T-cell (primary cell): ENCODE measurements at places on chromosomes 3 and 15. TPM values are rescaled to one million over a fixed set of nuclear protein-coding genes. Genes with fewer than 3 reads are reported as not detected.

MYZAP gene
- 1.2 TPM for total RNA-seq

SST gene
- not detected for total RNA-seq

SPINK8 gene
- not detected for total RNA-seq

OCA2 gene
- total RNA-seq, result not detected

ADAMTSL3 gene
- total RNA-seq, result 0.09 TPM

CASR gene
- 0.21 TPM for total RNA-seq

ACTL6A gene
- 62.7 TPM for total RNA-seq

RSL24D1 gene
- 133 TPM for total RNA-seq

DNA sequence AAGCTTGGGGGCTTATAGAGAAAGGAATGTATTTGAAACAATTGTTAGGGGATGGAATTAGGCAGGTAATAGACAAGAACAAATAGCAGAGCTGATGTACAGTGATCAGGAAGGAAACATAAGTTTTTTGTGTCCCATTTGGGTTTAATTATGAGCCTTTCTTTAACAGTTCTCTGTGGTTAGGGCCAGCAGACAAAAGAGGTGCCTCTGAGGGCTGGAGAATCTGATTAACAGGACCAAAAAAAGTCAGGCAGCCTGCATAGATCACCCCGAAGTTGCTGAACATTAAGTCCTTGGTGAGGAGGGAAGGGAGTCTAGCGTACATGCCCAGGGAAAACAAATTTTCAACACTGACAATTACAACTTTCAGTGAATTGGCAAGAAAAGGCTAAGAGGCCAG is 88.6 kb upstream of the SPRED1 start:
- H3K36me3 ChIP-seq, result no peaks in the 10 kb centered on the region
- no peak overlapping the region for H3K27ac ChIP-seq
- H3K27me3 ChIP-seq, result no peaks in the 10 kb centered on the region
- no peak overlapping the region for H3K4me3 ChIP-seq
- H3K4me1 ChIP-seq, result no peaks in the 10 kb centered on the region

- no peak overlapping the region for H3K4me3 ChIP-seq
- no peak for DNase-seq
- H3K4me1 ChIP-seq, result no peaks in the 10 kb centered on the region
- H3K27ac ChIP-seq, result no peak overlapping the region
- no peaks in the 10 kb centered on the region for H3K27me3 ChIP-seq
- no peaks in the 10 kb centered on the region for H3K36me3 ChIP-seq
Measured at GRCh38 chr3:188760408-188760807, 411.4 kb upstream of the TPRG1 start.

DNA sequence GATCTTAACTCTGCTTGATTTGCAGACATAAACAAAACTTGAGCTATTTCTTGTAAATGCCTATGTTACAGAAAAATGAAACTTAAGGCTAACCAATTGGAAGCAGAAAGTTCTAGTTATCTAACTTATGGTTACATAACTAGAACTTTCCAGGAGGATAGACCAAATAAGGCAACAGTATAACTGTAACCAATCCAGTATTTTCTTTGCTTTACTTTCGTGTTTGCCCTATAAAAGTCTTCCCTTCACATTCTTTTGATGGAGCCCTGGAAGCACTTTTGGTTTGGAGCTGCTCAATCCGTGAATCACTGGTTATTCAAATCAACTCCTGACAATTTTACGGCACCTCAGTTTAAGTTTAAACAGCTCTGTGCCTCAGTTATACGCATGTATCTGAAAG is 164.6 kb downstream of the SUCLG2 start:
- no peaks in the 10 kb centered on the region for H3K4me1 ChIP-seq
- no peak overlapping the region for H3K27ac ChIP-seq
- H3K4me3 ChIP-seq, result no peak overlapping the region
- DNase-seq, result no peak

DNA sequence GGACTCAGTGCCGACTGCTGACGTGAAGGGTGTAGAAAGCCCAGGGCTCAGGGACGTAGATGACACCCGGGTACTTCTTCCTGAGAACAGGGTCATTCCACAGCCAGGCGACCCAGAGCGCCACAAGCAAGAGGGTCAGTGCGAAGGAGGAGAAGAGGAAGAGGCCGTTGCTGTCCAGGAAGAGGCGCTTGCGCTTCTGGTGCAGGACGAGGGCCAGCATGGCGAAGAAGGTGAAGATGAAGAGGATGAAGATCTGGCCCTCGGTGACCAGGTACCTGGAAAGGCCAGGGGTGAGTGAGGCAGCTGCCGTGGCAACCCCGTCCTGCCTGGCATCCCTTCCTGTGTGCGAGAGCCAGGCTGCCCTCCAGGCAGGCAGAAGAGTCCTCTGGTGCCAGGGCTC is 3.0 kb upstream of the CALML4 start:
- H3K27ac ChIP-seq, result no peak overlapping the region
- H3K36me3 ChIP-seq, result no peaks in the 10 kb centered on the region
- DNase-seq, result no peak
- H3K27me3 ChIP-seq, result no peaks in the 10 kb centered on the region
- H3K4me1 ChIP-seq, result peaks cover 35% of the 10 kb centered on the region
- no peak overlapping the region for H3K4me3 ChIP-seq

DNA sequence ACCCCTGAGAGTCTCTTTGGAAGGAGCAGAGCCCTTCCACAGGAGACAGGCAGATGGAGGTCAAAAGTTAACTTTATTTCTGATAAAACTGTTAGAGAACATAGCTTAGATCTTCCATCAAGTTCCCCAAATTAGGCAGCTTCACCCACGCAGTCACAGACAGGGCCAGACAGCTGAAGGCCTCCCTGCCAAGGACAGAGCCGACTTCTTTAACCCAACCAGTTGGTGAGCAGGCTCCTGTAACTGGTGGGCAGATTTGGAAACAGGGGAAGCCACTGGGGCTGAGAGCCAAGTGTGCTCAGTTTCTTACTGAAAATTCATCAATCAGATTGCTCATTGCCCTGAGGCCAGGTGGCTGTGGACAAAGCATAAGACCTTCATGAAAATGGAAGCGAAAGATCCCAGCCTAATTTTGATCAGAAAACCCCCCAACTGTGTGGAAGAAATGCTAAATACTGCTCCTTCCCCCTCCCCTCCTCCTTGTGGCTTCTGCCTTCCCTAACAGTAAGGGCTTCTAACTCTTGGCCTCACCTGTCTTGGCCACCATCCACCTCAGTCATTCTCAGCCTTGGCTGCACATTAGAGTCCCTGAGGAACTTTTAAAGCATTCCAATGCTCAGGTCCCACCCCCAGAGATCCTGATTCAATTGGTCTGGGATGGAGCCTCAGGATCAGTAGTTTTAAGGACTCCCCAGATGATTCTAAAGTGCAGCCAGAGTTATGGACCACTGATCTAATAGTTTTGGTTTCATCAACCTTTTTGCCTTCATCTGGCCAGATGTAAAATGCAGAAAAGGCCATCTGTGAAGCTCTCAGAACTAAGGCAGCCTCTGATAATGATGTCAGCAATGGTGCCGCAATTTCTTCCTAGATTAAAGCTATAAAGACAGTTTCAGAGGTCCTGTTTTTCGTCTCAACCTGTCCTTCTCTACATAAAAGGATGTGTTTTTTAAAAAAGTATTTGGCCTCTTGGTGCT is 11.5 kb downstream of the CLRN1 start:
- no peak for DNase-seq
- no peaks in the 10 kb centered on the region for H3K27me3 ChIP-seq
- no peaks in the 10 kb centered on the region for H3K4me1 ChIP-seq

GRCh38 chr3:175346573-175347356 is 487.6 kb downstream of the NAALADL2 start:
- no peak overlapping the region for H3K27ac ChIP-seq
- no peak for DNase-seq
- H3K4me3 ChIP-seq, result no peak overlapping the region
- no peaks in the 10 kb centered on the region for H3K36me3 ChIP-seq
- H3K27me3 ChIP-seq, result no peaks in the 10 kb centered on the region

- H3K4me3 ChIP-seq, result no peak overlapping the region
- H3K27me3 ChIP-seq, result no peaks in the 10 kb centered on the region
- H3K27ac ChIP-seq, result no peak overlapping the region
- DNase-seq, result no peak
- no peaks in the 10 kb centered on the region for H3K4me1 ChIP-seq
- H3K36me3 ChIP-seq, result no peaks in the 10 kb centered on the region
Measured at GRCh38 chr3:159356606-159357005, 554.8 kb downstream of the MFSD1 start.

GRCh38 chr3:58104151-58104550 is 95.9 kb downstream of the FLNB start:
- H3K27ac ChIP-seq, result no peak overlapping the region
- H3K4me1 ChIP-seq, result no peaks in the 10 kb centered on the region
- no peaks in the 10 kb centered on the region for H3K27me3 ChIP-seq
- peak overlapping the region; percentile 8 for H3K4me3 ChIP-seq

GRCh38 chr15:100980410-100981046 is 61.4 kb downstream of the LRRK1 start:
- no peaks in the 10 kb centered on the region for H3K36me3 ChIP-seq
- no peaks in the 10 kb centered on the region for H3K4me1 ChIP-seq
- H3K27ac ChIP-seq, result no peak overlapping the region
- no peak overlapping the region for H3K4me3 ChIP-seq
- H3K27me3 ChIP-seq, result peaks cover 2% of the 10 kb centered on the region

DNA sequence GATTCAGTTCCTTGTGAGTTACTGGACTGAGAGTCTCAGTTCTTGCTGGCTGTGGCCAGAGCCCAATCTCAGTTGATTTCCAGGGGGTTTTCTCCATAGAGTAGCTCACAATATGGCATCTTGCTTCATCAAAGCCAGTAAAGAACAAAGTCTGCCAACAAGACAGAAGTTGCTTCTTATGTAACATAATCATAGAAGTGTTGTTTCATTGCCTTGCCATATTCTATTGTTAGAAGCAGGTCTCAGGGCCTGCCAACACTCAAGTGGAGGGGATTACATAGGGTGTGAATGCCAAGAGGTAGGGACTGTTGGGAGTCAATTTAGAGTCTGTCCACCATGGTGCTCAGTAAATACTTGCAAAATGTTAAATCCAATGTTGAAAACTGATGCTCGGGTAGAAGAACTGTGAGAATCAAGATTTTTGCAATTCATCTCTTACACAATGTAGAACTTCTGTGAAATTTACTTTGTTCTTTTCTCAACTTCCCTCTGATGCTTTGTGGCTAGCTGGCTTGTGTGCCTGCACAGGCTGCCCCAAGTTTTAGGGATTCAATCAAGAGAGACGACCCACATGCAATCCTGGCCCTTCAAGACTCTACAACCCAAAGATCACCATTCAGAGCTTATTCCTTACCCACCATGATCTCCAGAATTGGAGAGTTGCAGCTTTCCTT is 13.3 kb upstream of the PXYLP1 start:
- H3K27me3 ChIP-seq, result no peaks in the 10 kb centered on the region
- no peak overlapping the region for H3K27ac ChIP-seq
- H3K4me1 ChIP-seq, result no peaks in the 10 kb centered on the region
- H3K4me3 ChIP-seq, result no peak overlapping the region
- no peak for DNase-seq

DNA sequence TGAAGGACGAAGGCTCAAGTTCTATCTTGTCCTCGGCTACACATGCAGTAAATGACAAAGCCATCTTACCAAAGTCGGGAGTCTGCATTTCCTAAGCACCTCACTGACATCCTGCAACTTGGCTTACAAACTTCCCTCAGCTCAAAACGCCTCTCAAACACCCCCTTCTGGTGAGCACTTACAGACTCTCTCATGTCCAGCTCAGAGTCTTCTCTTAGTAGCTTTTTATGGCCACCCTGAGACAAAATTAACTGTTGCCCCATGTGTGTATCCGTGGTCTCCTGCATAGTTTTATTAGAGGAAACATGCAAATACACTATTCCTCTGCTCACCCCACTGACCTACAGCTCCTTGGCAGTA is 819.7 kb downstream of the FHIT start:
- H3K4me3 ChIP-seq, result no peak overlapping the region
- no peaks in the 10 kb centered on the region for H3K27me3 ChIP-seq
- H3K4me1 ChIP-seq, result peaks cover 24% of the 10 kb centered on the region
- DNase-seq, result no peak
- no peak overlapping the region for H3K27ac ChIP-seq
- no peaks in the 10 kb centered on the region for H3K36me3 ChIP-seq

- no peak overlapping the region for H3K4me3 ChIP-seq
- no peak overlapping the region for H3K27ac ChIP-seq
- no peaks in the 10 kb centered on the region for H3K4me1 ChIP-seq
- no peaks in the 10 kb centered on the region for H3K27me3 ChIP-seq
- DNase-seq, result no peak
Measured at GRCh38 chr15:58529041-58529440, 97.2 kb downstream of the LIPC start.

DNA sequence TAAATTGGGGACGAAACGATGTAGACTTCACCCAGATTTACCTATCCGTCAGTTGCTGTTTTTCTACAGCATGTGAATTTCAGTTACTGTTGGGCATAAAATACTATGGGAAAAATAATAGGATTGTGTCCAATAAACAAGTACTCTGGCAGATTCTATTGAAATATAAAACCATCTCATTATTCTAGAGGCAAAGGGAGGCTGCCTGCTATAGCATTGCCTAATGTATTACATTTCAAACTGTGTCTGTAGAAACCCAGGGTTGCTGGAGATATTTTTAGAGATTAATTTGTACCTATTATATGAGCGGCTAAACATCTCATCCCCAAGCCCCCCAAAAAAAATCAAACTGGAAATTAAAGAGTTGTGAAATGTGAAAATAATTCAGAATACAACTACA is 159.6 kb upstream of the IL12A start:
- no peaks in the 10 kb centered on the region for H3K4me1 ChIP-seq
- no peaks in the 10 kb centered on the region for H3K27me3 ChIP-seq
- no peak overlapping the region for H3K27ac ChIP-seq

GRCh38 chr3:106036696-106037095 is 167.9 kb upstream of the CBLB start:
- DNase-seq, result no peak
- H3K4me1 ChIP-seq, result no peaks in the 10 kb centered on the region
- H3K27me3 ChIP-seq, result no peaks in the 10 kb centered on the region
- no peak overlapping the region for H3K4me3 ChIP-seq
- no peaks in the 10 kb centered on the region for H3K36me3 ChIP-seq
- H3K27ac ChIP-seq, result no peak overlapping the region

GRCh38 chr3:112136959-112137693 is 4.1 kb upstream of the GCSAM start:
- peaks cover 40% of the 10 kb centered on the region for H3K4me1 ChIP-seq
- H3K36me3 ChIP-seq, result no peaks in the 10 kb centered on the region

GRCh38 chr3:50644561-50644960 is 27.6 kb downstream of the MAPKAPK3 start:
- DNase-seq, result no peak
- H3K4me1 ChIP-seq, result no peaks in the 10 kb centered on the region
- H3K27ac ChIP-seq, result no peak overlapping the region
- H3K4me3 ChIP-seq, result no peak overlapping the region
- no peaks in the 10 kb centered on the region for H3K27me3 ChIP-seq

GRCh38 chr3:100047455-100048141 is 66.7 kb downstream of the FILIP1L start:
- no peak overlapping the region for H3K27ac ChIP-seq
- H3K4me3 ChIP-seq, result no peak overlapping the region
- H3K27me3 ChIP-seq, result no peaks in the 10 kb centered on the region
- H3K36me3 ChIP-seq, result no peaks in the 10 kb centered on the region
- H3K4me1 ChIP-seq, result no peaks in the 10 kb centered on the region
